LHCN-M2 (cell line): ENCODE measurements at places on chromosomes 7 and 10. TPM values are rescaled to one million over a fixed set of nuclear protein-coding genes. Genes with fewer than 3 reads are reported as not detected.

The LIPJ gene
- not detected in 2 replicates for total RNA-seq

The GARIN1A gene
- 0.63 and 0.90 TPM in 2 replicates for total RNA-seq

The NUDT13 gene
- 2.9 TPM in 2 replicates for total RNA-seq

The LRMDA gene
- not detected in 2 replicates for total RNA-seq

The ADO gene
- 41.3 and 45.6 TPM in 2 replicates for total RNA-seq

The ACTL6B gene
- not detected in 2 replicates for total RNA-seq

The PNLIPRP1 gene
- not detected in 2 replicates for total RNA-seq

The NKX1-2 gene
- total RNA-seq, result not detected in 2 replicates

The HOXA10 gene
- total RNA-seq, result 12.8 and 13.2 TPM in 2 replicates

The SERPINE1 gene
- 1,980 and 3,258 TPM in 2 replicates for total RNA-seq

The SFRP4 gene
- total RNA-seq, result 0.32 and 0.46 TPM in 2 replicates

The WASHC2A gene
- 31.9 and 43.8 TPM in 2 replicates for total RNA-seq
